ENCODE measurements at places on chromosomes 5 and 9.

DNA sequence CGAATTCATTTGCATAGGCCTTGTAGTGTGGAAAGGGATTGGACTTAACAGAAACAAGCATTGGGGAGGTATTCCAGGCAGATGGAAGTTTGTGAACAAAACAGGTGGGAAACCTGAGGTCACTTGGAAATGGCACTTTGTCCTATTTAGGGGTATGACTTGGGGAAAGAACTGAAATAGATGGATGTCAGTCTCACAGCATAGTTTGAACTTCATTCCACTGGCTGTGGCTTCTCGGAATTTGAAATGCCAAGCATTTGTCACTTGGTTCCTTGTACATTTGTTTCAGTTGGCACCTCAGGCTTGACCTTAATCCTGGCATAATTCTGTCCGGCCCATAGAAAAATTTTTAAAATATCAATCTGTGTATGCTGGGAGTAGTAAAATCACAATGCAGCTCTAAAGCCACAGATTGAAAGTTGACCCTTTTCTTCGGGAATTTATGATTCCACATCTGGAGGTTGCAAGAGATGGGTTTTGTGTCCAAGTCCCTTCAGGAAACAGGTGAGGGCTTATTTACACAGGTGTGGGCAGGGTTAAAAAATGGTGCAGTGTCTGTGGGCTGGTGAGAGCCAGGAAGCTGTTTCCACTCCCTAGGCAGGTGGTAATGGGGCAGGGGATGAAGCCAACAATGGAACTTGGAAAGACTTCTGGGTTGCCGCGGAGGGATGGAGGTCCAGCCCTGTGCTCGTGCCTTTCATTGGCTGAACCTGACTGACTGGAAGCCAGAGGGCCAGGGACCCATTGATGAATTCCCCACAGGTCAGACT, 39.2 kb upstream of the PDE8B start:
- no peak for DNase-seq
- no peak overlapping the region for H3K4me3 ChIP-seq
- no peaks in the 10 kb centered on the region for H3K36me3 ChIP-seq
- H3K27ac ChIP-seq: no peak overlapping the region
- peaks cover 26% of the 10 kb centered on the region for H3K27me3 ChIP-seq
- peaks cover 11% of the 10 kb centered on the region for H3K4me1 ChIP-seq

DNA sequence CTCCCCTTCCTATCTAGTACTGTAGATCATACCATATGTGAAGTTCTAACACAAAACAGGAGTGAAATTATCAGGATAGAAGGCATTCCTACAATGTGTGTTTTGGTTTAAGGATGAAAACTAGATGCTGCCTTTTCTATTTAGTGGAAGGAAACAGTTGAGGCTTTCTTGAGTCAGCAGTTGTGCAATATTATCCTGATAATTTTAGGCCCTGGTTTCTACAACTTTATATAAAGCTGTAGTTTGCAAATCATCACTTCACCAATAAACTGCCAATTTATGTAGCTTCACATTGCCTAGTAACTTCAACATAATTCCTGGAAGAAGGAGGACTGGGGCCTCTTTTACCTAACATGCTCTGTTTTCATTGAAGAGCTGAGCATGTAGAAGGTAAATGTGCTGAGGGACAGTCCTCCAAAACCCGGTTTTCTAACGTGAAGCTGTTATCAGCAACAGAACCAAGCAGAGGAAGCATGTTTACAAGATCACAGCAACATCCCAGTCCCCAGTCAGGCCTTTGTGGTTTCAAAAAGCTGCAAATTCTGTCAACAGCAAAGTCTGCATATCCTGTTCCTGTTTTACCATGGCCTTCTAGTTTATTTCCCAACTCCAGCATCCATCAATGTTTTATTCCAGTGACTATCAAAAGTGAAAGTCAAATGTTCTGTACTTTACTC, 513.4 kb upstream of the MEF2C start:
- H3K27me3 ChIP-seq: no peaks in the 10 kb centered on the region
- no peak overlapping the region for H3K27ac ChIP-seq
- no peak overlapping the region for H3K4me3 ChIP-seq
- peak; percentile 80 for DNase-seq
- no peaks in the 10 kb centered on the region for H3K36me3 ChIP-seq

DNA sequence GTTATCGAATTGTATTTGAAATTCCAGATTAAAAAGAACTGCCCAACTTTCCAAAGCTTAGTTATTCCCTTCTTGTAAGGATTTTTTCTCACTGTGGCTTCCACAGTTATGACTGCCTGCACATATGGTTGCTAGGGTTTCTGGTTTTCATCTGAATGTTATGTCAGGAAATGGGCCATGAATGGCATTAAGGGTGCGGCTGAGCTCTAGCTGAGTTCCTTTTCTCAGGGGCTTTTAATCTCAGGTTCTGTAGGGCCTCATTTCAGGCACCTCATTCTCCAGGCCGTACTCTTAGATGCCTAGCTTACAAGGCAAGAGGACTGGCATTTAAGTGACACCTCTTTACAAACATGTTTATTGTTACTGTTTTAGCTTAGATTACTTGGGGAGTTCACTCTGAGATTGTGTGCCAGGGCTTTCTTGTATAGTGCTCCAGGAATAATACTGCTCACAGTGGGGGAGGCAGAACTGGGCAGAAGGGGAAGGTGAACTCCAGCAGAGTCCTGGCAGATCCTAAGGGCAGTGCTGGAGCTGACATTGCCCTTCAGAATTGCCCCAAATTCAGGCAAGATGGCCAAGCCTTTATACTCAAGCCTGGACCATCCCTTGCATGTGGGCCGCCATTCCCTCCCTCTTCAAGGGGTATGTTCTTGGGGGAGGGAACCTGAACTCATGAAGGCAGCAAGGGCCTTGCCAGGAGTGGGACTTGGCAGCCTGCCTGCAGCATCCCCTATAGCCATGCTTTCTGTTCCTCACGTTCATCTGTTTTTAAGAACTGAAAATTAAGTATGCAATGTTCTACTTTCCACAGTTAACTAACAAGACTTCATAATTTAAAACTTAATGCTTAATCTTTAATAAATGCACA, 111.5 kb downstream of the KDM4C start:
- H3K27me3 ChIP-seq: no peaks in the 10 kb centered on the region
- H3K4me1 ChIP-seq: no peaks in the 10 kb centered on the region
- no peak overlapping the region for H3K4me3 ChIP-seq

DNA sequence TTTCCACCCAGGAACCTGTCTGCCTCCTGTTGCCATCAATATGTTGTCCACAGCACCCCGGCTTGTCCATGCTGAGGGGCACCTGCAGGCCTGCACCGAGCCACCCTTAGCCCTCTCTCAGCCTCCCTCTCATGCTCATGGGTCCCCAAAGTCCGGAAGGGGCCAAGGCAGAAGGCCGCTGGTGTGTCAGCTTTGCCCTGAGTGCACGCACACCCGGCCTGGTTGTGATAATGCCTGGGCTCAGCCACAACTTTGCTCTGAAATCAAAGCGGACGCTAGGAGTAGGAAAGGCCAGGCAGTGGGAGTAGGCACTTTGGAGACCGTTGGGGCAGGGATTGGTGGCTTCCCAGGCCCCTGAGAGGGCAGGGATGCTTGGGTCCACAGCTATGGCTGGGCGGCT, 201.8 kb upstream of the NUDT12 start:
- H3K27me3 ChIP-seq: no peaks in the 10 kb centered on the region
- H3K36me3 ChIP-seq: no peaks in the 10 kb centered on the region
- DNase-seq: no peak

DNA sequence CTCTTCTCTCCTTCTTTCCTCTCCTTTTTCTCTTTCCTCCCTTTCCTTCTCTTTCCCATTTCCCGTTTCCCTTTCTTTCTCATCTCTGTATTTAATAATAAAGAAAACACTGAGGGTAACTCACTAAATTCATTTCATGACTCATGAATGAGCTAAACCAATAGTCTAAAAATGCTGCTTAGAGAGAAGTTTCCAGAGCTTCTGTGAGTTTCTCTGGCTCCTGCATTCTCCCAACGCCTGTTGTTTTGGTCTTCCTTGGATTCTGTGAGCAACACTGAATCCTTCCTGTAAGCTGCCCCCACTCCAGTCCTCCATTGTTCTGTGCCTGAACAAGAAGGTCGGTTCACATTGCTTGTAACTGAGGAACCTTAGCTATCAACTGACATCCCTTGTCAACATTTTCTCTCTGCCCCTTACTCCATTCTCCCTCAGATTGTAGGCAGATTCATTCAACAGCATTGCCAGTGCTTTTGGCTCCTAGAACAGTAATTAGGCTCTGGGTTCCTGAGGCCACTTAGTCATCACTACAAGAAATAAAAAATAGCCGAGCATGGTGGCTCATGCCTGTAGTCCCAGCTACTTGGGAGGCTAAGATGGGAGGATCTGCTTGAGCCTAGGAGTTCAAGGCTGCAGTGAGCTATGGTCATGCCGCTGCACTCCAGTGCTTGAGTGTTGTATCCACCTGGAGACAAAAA, 237.7 kb upstream of the KLF4 start:
- no peaks in the 10 kb centered on the region for H3K27me3 ChIP-seq
- H3K4me3 ChIP-seq: no peak overlapping the region
- H3K27ac ChIP-seq: no peak overlapping the region

GRCh38 chr5:89983216-89983615, 426.3 kb downstream of the CETN3 start:
- no peak overlapping the region for H3K27ac ChIP-seq
- H3K4me3 ChIP-seq: no peak overlapping the region
- no peaks in the 10 kb centered on the region for H3K36me3 ChIP-seq
- no peaks in the 10 kb centered on the region for H3K27me3 ChIP-seq
- no peaks in the 10 kb centered on the region for H3K4me1 ChIP-seq
- DNase-seq: no peak
